T-helper 2 cell treated with Interferon-gamma antibody and Interleukin-4, amounts not matched to agents 5 μg/mL and 100 μg/mL, for 36 hours (primary cell): ENCODE measurements at places on chromosomes 6 and 20.

- DNase-seq: no peak
Observed at GRCh38 chr20:43375591-43375990, 82.1 kb upstream of the SRSF6 start.

DNA sequence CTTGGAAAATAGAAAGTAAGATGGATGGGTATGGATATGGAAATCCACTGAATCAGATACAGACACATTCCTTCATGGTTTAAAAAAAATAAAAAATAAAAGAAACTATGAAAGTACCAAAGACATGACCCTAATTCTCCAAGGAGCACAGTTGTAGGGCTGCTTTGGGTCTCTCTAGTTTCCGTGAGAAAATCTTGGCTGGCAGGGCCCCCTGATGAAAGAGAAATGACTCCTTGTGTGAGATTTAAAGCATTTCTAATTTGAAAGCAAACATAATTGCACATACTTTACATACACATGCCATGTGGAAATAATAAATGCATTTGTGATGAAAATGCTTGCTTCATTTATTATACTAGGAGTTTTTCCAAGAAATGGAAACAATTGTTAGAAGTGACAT is 593.9 kb upstream of the BTBD3 start:
- no peak for DNase-seq

DNA sequence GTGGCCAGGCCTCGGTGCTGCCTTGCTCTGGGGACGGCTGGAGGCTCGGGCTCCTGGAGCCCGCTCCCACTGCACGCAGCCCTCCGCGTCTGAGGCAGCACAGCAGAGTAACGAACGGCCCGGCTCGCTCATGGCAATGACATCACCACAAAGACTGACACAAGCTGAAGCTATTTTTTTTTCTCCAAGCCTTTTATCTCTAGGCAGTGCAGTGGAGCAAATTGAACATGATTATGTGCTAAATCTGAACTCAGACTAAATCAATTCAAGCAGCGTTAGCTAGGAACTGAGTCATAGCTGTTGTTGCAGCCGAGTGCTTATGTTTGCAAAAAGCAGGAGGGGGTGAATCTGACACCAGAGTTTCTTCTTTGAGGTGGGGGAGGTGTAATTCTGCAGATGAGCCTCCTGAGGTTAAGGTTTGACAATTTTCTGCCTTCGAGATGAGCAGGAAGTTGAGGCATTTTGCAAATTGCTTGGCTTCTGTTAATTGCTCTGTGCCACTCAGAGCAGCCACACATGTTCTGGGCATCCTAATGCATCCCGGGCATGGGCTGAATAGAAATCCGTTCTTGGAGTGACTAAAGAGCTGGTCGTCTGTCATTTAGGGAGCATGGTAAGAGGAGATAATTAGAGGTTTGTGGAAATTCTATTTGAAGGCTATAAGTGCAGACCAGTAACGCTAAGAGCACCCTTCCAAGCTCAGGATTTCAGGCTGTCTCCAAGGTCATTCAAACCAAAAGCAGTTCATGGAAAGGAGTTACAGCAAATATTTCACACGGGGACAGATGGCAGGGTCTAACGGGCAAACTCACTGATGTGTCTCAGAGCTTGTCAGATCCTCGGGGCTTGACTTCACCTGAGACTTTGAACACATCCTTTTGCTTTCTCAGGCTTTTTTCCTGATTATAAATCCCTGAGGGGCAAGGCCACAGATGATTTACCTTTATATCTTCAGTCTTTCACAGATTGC is 155.1 kb upstream of the ENPP5 start:
- no peak for DNase-seq

- DNase-seq: no peak
Observed at GRCh38 chr20:4591975-4592315, 129.8 kb upstream of the PRND start.

- DNase-seq: no peak
Observed at GRCh38 chr20:62470001-62470400, 5.8 kb downstream of the GATA5 start.

DNA sequence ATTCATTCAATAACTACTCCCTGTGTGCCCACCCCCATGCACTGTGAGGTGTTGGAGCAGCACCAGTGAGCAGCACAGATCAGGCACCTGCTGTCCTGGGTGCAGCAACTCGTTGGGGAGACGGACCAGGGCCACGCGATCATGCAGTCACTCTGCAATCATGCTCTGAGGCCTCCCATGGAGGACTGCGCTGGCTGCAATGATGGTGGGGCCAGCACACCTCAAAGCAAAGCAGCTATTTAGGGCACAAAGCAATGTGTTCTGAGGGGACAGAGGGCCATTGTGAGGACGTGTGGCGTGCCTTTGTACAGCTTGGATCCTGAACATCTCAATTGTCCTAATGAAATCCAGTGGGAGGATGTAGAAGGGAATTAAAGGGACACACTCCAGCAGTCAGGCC is 41.0 kb upstream of the MPC1 start:
- DNase-seq: no peak

DNA sequence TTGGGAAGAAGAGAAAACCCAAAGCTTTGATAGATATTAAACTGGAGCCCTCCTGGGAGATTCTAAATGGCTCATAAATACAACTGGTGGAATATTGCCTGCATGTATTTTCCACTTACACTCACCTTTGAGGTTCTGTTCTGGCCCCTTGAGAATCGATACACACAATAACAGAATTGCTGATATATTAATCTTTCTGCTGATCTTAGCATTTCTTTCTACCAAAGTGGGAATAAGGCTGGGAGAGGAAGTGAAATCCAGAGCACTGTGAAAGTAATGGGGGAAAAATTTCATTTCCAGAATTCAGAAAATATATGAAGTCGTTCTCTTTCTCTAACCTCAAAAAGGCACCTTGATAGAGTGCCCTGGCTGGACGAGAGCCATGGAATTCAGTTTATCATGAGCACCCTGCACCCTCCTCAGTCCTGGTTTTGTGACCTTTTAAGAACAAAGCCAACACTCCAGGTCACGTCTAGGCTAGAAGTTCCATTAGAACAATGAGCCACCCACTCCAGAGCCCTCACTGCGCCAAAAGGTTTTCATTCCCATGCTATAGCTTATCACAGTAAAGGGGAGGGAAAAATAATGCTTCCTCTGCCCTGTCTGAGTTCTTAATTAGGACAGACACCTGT is 244.5 kb downstream of the CD83 start:
- no peak for DNase-seq

DNA sequence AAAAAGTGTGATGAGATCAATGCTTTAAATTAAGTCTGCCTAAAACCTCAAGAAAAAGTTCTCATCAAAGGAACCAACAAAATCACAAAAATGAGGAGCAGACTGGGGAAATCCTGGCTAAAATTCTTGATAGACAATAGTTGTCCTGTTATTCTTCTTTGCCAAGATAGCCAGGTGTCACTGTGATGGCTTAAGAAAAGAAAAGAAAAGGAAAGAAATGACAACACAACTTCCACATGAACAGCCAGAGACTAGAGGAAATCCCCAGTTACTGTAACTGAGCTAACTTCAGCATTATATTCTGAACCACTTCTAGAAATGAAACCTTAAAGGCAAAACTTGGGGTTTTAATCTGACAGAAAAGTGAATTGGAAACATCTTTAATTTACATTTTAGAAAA is 129.6 kb downstream of the CD24 start:
- no peak for DNase-seq

- DNase-seq: no peak
Observed at GRCh38 chr6:9420316-9421015, 985.1 kb upstream of the SLC35B3 start.

- no peak for DNase-seq
Observed at GRCh38 chr6:169953686-169954085, 202.3 kb downstream of the ERMARD start.

DNA sequence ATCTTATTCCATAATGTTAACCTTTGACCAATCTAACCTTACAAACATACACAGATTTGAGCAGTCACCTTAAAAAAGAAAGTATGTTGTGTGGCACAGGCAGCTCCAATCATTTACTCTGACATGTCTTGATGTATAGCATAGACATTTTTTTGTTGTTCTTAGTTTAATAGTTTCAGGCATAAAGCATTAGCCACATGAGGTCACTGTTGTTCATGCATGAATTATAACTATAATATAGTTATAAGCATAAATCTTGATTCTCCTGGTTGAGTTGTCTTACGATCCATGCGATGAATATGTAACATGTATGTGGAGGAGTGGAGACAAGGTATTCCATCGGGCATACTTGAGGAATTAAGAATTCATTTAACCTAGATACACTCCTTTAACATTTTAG is 26.1 kb upstream of the NKAIN2 start:
- no peak for DNase-seq

DNA sequence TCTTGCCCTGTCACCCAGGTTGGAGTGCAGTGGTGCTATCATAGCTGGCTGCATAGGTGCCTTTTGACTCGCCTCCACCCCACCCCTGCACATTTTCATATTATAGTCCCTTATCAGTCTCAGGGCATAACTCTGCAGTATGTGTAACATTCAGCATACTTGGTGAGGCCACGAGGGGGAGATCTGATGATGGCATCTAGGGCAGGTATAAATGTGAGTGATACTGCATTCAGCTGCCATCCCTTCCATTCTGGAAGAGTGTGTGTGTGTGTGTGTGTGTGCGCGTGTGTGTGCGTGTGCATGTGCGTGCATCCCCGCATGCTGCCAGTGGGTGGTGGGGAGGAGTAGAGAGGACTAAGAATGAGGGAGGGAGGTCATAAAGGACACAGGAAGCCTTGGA is 81.4 kb downstream of the JARID2 start:
- DNase-seq: peak; percentile 40

DNA sequence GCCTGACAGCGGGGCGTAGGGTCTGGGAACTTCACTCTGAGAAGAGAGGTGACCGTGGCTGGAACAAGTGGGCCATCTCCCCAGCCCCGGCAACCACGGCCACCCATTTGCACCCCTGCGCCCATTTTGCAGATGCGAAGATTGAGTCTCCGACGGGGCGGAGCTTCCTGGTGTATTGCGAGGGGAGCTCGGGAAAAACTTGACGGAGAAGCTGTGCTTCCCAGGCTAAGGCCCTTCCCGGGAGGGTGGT is 653 bp downstream of the ZNF335 start:
- no peak for DNase-seq

DNA sequence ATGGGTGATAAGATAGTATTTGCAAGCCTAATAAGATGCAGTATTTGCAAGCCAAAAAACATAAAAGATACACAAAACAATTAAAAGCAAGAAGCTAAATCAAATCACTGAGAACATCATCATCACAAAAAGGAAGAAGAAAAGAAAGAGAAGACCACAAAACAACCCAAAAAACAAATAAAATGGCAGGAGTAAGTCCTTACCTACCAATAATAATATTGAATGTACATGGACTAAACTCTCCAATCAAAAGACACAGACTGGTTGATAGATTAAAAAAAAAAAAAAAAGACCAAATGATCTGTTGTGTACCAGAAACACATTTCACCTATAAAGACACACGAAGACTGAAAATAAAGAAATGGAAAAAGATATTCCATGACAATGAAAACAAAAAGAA is 37.7 kb downstream of the ECHDC1 start:
- no peak for DNase-seq

DNA sequence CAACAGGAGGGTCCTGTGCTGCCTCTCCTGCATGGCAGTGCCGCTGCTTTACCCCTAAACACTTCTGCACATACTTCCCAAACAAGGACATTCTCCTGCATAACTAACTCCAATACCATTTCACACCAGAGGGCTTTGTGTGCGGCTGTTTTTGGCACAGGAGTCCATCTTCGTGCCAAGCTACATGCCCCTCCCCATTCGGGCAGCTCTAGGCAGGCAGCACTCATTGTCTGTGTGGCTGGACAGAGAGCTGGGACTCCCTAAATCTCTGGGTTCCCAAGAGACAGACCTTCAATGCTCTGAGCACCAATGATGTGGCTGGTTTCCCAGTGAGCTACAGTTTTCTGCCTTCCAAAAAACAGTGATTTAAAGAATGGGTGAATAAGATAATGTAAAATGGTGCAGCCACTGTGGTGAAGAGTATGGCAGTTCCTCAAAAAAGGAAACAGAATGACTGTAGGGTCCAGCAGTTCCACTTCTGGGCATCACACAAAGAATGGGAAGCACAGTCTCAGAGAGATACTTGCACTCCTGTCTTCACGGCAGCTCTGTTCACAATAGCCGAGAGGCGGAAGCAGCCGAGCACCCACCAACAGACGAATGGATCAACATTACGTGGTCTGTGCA is 80.3 kb upstream of the DUSP22 start:
- no peak for DNase-seq

DNA sequence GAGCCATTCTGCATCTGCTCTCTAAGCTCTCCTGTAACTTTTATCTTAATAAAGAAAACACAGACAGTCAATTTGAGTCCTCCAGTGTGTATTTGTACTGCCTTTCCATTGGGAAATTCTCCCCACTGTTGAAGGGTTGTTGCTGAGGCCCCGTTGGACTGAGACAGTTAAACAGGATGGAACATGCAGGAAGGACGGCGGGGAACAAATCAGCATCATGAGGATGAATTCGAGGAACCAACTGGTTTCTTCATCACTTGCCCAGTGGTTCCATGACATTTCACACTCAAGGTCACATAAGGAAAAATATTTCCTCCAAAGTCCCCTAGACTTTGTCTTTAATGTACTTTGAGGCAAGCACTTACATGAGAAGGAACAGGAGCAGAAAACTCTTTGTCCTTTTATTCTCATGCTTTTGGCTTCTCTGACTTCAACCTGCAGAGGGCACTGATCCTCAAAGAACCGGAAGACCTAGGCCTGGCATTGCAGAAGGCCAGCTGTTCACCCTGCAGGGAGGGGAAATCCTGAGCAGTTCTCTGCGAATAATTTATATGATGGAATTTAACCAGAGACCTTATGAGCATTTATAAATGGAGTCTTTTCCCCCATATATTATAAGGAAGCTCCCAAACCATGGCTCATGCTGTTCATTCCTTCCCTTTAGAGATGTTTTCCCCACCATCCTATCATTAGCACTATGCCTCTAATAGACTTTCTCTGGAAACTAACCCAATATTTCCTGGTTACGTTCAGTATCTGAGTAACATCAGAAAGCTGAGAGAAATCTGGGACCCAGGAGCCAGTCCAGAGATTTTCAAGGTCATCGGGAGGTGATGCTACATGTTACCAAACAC is 55.2 kb upstream of the ADGRF1 start:
- no peak for DNase-seq

GRCh38 chr6:7292596-7293255 is 20.3 kb downstream of the SSR1 start:
- no peak for DNase-seq

GRCh38 chr6:31546339-31546957 is at the start of gene ATP6V1G2:
Gene ATP6V1G2, minus strand, starts transcription at chr6:31546608. Its CDS starts 49 bp downstream, at chr6:31546559.
- peak; percentile 89 for DNase-seq

DNA sequence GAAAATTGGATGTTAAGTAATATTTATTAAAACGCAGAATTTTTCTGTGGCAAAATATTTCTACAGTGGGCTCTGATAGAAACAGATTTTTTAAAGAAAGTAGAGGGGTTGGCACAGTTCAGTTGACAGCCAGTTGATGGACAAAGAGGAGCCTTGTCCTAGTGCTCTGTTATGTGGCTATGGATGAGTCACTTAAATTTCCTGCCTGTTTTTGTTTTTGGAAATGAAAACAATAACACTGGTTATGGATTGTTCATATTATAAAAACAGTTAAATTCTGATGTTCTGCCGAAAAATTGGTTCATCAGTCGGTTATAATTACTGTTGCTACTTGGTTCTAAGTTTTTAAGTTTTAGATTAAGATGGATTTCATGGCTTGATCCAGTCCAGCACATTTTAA is 42.8 kb downstream of the MYO6 start:
- DNase-seq: no peak

- DNase-seq: no peak
Observed at GRCh38 chr6:130394246-130394645, 28.4 kb downstream of the TMEM200A start.

- DNase-seq: no peak
Observed at GRCh38 chr6:113505084-113505699, 352.0 kb upstream of the MARCKS start.
